ENCODE measurements at places on chromosomes 12 and 14.
A peak's percentile ranks its signal among the peaks of the same experiment; 100 is the strongest.

DNA sequence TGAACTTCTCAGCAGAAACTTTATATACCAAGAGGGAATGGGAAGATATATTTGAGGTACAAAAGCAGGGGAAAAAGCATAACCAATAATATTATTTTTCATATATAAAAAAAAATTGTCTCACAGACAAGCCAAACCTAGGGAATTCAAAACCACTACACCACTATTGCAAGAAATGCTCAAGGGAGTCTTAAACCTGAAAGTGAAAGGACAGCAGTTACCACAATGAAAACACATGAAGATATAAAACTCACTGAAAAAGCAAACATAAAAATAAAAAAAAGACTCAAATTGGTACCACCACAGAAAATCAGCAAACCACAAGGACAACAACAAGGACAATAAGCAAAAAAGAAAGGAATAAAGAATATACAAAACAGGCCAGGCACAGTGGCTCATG, 131.9 kb downstream of the CEP128 start:
- DNase-seq: no peak

- DNase-seq: peak; percentile 72
Observed at GRCh38 chr12:10331642-10332239, 24.1 kb downstream of the KLRD1 start.

GRCh38 chr14:92637228-92637627, 111.2 kb downstream of the LGMN start:
- DNase-seq: no peak

GRCh38 chr12:89140141-89140540, 212.2 kb downstream of the DUSP6 start:
- DNase-seq: no peak

DNA sequence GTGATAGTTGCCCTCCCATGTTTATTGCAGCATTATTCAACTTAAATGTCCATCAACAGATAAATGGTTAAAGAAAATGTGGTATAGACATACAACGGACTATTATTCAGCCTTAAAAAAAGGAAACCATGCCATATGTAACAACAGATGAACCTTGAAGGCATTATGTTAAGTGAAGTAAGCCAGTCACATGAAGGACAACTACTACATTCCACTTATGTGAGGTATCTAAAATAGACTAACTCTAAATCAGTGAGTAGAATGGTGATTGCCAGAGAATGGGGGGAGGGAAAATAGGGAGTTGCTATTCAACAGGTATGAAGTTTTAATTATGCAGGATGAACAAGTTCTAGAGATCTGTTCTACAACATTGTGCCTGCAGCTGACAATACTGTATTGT, 10.1 kb downstream of the PCNX4 start:
- peak; percentile 18 for DNase-seq

DNA sequence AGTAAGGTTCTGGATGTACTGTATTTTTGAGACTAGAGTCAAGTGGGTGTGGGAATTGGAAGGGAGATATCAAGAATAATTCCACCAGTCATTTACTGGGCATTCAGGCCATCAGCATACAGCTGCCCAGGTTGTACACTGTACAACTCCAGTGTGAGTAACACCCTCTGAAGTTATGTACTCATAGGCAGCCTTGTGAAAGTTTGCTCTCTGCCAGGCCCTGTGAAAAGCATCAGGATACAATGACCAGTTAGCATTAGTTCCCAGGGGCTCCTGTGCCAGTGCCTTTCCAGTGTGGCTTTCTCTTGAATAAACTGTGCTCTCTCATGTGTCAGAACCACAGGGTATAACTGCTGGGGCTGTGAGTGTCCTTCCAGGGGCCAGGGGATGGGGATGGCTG, 89.7 kb downstream of the LGMN start:
- DNase-seq: no peak

- DNase-seq: peak; percentile 14
Observed at GRCh38 chr14:68016255-68016914, 196.8 kb downstream of the RAD51B start.

DNA sequence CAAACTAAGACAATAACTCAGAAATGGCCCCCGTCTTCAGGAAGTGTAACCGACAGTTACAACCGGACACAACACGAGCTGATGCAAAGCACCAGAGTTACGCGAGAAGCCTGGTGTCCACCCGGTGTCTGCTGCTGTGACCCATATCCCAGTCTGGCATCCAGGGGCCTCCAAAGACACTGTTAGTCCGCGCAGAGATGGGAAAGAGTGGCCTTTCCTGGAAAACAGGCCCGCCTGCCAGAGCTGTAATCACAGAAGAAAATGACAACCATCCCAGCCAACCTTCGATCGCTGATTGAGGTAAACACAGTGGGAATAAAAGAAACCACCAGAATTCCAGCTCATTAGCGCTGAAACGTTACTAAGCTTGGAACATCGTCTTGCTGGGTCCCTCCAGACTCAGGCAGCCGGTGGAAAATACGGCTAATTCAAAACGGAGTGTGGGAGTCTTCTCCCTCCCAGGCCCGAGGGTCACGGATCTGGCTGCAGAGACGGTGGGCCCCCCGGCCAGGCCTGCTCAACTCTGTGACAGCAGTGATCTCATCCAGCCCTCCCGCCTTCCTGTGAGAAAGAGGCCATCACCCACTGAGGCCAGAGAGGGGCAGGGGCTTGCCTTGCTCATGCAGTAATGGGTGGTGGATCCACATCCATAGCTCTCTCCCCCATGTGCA, 273.9 kb upstream of the RTL1 start:
- DNase-seq: no peak

GRCh38 chr12:40672741-40673271, 19.4 kb upstream of the CNTN1 start:
- DNase-seq: no peak

DNA sequence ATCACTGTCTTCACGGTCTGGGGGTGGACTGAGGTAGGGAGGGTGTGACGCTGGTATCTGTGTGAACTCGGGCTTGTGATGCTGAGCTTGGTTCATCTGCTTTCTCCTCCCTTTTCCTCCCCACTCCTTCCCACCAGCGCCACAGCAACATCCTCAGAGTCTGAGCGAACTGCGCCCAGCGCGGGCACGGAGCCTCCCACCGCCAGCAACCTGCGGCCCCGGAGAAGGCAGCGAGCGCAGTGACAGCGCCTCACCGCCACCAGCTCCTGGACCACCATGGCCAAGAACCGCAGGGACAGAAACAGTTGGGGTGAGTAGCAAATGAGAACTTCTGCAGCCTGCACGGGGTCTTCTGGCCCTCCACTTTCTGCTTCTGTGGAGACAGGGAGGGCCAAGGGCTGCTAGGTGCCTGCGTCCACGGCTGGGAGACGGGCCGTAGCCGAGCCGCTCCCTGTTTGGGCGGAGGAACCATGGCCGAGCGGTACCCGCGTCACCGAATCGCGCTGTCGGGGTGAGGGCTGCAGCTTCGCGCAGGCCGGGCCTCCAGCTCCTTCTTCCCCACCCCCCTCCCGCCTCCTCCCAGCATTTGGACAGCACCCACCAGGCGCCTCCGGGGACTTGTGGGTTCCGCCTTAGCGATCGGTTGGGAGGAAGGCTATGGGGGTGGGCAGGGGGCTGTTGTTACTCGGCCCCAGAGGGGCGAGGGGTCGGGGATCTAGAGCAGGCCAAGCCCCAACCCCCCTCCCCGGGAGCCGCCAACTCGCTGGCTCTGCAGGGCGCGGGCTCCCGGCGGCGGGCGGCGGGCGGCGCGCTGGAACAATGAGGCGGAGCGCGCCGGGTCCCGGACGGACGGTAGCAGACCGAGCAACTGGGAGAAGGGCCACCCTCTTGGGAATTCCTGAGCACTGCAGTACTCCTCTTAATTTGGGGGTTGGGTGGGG, at the start of gene ATL1:
ATL1 (plus strand) TSS at position 156 of the 941 bp plus-strand sequence; CDS start at position 277, 121 bp downstream.
- DNase-seq: peak; percentile 29

DNA sequence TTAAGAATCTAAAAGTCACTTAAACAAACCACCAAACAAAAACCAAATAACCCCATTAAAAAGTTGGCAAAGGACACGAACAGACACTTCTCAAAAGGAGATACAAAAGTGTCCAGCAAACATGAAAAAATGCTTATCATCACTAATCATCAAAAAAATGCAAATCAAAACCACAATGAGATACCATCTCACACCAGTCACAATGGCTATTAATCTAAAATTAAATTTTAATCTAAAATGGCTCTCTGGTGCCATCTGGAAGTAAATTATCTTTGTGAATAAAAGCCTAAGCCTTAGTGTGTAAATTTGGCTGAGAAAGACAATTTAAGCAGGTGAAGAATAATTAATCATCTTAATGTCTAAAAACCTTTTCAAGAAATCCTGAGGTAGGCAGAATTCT, 204.5 kb upstream of the PPFIA2 start:
- peak; percentile 19 for DNase-seq

DNA sequence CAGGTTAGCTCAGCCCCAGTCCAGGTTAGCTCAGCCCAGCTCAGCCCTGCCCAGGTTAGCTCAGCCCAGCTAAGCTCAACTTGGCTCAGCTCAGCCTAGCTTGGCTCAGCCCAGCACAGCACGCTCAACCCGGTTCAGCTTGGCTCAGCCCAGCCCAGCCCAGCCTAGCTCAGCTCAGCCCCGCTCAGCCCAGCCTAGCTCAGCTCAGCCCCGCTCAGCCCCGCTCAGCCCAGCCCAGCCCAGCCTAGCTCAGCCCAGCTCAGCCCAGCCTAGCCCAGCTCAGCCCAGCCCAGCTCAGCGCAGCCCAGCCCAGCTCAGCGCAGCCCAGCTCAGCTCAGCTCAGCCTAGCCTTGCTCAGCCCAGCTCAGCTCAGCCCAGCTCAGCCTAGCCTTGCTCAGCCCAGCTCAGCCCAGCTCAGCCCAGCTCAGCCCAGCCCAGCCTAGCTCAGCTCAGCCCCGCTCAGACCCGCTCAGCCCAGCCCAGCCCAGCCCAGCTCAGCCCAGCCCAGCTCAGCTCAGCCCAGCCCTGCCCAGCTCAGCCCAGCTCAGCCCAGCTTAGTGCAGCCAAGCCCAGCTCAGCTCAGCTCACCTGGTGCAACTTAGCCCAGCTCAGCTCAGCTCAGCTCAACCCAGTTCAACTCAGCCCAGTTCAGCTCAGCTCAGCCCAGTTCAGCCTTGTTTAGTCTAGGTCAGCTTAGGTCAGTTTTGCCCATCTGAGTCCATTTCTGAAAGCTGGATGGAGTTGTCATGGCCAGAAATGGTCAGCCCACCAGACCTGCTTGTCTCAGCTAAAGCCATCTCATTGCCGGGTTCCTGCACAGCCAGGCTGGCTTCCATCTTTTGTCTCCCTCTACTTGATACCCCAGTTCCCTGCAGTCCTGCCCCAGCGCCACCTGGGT, 333.6 kb downstream of the TMEM121 start:
- no peak for DNase-seq

DNA sequence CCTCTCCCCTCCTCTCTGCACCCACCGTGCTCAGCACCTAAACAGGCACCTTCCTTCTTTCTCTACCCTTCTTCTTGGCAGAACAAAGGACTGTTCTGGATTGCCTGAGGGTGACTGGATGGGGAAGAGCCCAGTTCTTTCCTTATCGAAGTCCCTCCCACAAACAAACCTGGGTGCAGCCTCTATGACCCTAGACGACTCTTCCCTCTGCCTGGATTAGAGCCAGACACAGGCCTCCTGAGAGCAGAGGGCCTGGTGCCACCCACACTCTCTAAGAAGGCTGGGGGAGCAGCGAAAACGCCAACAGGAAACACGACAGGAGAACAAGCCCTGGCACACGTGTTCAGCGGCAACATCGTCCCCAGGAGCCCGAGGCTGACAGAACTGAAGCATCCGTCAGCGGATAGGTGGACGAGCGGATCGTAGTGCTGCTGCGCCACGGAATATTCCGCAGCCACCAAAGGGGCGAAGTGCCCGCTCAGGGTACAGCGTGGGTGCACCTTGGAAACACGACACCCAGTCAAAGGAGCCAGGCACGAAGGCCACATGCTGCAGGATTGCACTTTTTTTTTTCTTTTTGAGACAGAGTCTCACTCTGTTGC, 38.0 kb downstream of the RIMBP2 start:
- no peak for DNase-seq

- no peak for DNase-seq
Observed at GRCh38 chr12:52914576-52915121, 9.8 kb upstream of the KRT8 start.

DNA sequence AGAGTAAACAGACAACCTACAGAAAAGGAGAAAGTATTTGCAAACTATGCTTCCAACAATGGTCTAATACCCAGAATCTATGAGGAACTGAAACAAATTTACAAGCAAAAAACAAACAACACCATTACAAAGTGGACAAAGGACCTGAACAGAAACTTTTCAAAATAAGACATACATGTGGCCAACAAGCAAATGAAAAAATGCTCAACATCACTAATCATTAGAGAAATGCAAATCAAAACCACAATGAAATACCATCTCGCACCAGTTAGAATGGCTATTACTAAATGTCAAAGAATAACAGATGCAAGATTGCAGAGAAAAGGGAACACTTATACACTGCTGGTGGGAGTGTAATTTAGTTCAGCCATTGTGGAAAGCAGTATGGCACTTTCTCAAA, 125.8 kb downstream of the C12orf42 start:
- DNase-seq: no peak

DNA sequence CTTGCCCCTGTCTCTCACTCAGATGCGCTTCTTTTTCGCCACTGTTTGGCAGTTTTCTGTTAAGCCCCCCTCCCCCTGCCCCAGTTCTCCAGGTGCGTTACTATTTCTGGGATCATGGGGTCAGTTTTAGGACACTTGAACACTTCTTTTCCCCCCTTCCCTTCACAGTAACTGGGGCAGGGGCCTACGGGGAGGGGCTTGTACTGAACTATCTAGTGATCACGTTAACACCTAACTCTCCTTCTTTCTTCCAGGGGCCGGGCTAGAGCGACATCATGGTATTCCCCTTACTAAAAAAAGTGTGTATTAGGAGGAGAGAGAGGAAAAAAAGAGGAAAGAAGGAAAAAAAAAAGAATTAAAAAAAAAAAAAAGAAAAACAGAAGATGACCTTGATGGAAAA, 3.7 kb downstream of the PABPN1 start:
- DNase-seq: no peak

DNA sequence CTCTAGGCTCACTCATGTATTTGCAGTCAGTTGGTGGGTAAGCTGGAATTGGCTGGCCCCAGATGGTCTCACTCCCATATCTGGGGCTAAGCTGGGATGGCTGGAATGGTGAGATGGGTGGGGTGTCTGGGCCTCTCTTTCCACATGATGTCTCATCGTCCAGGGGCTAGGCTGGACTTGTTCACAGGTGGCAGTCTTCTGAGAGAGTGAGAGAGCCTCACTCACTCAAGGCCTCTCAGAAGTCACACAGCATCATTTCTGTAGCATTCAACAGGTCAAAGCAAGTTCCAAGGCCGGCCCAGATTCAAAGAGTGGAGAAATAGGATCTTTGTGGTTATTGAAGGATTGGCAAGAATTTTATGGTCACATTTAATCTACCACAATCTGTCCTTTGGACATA, 102.7 kb downstream of the UNC79 start:
- DNase-seq: no peak

DNA sequence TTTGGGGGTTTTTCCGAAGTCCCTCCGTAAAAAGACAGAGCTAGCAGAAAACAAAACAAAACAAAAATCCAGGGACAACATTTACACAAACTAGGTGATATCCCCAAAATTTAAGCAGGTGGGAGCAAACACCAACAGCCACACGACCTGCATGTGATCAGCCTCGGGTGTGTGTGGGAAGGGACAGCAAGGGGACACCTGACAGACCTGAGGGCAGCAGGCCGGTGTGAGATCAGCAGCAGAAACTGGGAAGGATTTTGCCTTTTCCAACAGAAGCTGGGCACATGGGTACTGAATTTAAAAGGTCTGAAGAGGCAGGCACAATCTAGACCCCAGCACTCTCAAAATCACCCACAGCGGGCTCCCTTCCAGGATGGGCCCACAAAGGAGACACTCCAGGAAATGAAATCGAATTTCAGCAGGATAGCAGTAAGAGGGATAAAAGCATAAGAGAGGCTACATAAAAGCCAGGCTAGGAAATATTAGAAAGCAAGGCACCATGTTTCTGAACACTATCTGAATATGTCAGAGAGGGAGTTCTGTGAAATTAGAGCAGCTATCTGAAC, 36.5 kb upstream of the SELPLG start:
- no peak for DNase-seq
